GM12878 (cell line): ENCODE measurements at places on chromosomes 1 and 21.

- no peak for DNase-seq
Observed at GRCh38 chr1:61050541-61051442, 31.6 kb upstream of the NFIA start.

DNA sequence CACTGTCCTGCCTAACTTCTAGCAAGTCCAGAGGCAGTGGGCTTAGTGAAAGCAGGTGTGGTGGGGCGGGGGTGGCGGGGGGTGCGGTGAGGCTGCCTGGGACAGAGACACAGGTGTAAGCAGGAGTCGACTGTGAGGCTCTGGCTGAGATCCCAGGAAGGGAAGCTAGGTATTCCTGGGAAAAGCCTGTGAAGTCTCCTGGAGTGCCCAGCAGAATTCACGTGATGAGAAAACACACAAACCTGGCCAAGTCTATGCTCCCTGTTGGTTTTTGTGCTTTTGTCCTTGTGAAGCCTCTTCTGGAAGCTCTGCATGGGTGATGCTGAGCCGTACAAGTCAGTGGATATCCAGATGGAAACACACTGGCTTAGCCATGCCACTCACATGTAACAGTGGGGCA lies 5.3 kb downstream of the GALNT2 start:
- DNase-seq = no peak

DNA sequence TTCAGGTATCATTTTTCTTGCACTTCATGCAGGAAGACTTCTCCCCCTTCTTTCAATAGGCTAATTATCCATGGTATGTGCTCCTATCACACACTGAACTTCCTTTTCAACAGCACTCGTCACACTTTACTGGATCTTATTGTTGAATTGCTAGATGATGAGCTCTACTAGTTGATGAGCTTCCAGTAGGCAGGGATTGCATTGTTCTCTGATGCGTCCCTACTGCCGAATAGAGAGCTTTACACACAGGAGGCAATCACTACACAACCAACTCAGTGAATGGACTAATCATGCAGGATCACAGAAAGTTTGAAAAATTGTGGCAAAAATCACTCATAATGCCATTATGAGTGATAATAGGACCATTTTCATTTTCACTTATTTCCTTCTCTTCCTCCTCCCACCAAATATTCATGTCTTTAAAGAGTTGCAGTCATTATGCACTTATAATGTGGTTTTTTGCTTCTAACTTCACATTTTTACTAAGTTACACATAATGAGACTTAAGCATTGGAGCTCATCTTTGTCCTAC lies 128.1 kb upstream of the ZNF648 start:
- no peak for DNase-seq

DNA sequence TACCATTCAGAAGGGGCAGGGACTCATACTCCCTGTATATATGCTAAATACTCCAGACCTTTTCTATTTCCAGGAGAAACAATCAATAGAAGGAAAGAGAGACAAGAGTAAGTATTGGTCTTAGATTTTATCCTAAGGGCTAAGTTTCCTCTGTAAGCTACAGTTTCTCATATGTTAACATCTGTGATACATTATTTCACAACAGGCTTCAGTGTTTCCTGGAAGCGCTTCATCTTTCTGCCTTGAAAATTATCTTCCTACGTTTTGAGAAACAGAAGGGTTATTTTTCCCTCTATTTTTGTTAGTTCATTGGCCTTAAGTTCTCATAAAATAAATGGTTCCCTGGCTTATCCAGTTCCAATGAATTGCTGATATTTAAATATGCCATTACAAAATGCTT lies 15.6 kb downstream of the FMO1 start:
- no peak for DNase-seq

DNA sequence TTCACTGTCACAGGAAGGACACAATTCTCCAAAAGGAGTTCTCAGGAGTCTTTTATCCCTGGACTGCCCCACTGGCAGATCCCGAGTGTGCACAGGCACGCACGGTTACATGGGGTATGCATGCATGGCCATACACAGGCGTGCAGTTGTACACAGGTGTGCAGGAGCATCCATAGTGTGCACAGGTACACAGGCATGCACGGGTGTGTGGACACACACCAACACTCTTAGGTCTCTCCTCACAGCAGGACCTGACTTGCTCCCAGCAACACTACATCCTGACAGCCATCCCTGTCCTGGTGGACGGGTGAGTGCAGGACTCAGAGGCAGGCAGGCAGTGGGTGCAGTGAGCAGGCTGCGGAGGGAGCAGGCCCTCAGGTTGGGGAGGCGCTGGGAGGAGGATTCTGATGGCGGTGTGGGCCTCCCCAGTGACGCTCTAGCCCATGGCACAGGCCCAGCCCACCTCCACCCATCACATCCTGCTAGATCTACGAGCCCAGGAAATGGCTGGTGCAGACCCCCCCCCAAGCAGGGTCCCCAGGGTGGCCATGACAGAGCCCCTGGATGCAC lies 28.4 kb downstream of the SLC19A1 start:
- no peak for DNase-seq

- DNase-seq = no peak
Observed at GRCh38 chr1:68232289-68233148, at the start of gene WLS. Gene WLS, minus strand, starts transcription at chr1:68232523. Its CDS starts 224 bp downstream, at chr1:68232299.

GRCh38 chr1:101181930-101182329 lies 54.9 kb upstream of the S1PR1 start:
- DNase-seq = no peak

DNA sequence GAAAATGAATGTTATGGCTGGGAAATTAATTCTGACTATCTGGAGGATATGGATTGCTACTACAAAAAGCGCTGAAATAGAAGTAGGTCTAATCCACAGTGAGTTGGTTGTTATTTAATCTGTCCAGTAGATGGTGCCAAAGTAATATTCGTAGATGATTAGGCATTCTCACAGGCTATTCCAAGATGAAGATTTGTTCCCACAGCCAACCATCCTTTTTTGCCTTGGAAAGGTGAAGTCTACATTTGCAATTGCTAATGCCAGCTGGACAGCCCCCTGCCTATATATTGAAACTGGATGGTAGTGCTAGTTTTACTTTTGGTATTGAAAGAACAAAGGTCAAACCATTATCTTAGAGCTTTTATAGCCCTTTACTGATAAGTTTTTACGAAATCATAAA lies 43.8 kb downstream of the RBM11 start:
- no peak for DNase-seq

DNA sequence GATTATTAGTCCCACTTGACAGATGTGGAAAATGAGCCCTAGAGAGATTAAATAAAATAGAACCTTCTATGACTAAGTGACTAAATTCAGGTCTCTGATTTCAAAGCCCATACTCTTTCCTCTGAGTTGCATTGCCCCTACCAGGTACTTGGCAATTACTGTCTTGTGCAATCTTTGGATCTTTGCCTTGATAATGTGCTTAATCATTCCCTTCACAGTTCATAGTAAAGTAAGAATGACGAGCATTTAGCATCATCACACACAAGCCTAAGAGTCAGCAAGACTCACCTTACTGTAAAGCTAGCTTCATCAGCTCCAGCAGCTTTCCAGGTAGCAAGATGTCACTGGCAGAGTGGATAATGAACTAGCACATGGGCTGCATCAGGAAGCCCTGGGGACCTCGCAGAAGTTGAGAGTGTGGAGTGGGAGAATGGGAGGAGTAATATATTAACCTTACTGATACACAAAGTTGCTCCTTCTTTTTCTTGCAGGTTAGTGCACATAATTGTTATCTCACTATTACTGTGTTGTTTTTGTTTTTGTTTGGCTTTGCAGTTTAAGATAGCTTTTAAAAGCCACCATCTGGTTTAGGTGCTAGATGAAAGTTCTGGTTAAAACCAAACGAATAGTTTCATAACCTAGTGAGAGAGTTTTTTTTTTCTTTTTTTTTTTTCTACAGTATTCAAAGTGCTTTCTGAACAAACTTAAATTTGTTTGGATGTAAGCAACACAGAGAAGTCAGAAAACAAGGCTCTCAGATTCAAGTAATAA lies 71.8 kb downstream of the PBX1 start:
- no peak for DNase-seq

- DNase-seq = no peak
Observed at GRCh38 chr1:202861420-202862132, 27.4 kb downstream of the RABIF start.
